CD4-positive, alpha-beta T cell treated with Interferon alpha-2 for 1 hour (primary cell): ENCODE measurements at places on chromosomes 3 and 15.

GRCh38 chr15:59917504-59918157 is 86.5 kb upstream of the FOXB1 start:
- DNase-seq, result peak; percentile 49

DNA sequence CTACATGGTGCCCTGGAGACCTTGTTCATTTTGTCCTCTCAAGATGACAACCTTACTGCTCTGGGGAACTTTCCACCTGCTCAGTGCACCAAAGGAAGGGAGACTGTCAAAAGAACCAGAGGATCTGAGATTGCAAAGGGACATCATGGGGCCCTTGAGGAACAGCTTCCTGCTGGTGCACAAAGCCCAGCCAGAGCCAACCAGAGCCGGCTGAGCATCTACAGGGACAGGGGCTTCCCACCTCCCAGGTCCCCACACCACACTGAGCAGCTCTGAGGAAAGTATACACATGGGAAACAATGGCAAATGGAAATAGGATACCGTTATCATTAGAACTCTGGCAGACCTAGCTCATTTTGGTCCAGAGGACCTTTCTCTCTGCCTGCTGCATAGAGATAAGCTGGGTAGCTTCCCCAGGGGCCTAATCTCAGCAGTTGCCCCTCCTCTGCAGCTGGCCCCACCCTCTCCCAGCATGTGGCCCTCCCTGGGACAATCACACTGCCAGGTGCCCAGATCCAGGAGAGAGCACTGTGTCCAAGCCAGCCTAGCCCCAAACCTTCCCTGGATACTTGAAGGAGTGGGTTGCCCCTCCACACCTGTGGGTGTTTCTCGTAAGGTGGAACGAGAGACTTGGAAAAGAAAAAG is 123.4 kb upstream of the PRR20G start:
- no peak for DNase-seq

DNA sequence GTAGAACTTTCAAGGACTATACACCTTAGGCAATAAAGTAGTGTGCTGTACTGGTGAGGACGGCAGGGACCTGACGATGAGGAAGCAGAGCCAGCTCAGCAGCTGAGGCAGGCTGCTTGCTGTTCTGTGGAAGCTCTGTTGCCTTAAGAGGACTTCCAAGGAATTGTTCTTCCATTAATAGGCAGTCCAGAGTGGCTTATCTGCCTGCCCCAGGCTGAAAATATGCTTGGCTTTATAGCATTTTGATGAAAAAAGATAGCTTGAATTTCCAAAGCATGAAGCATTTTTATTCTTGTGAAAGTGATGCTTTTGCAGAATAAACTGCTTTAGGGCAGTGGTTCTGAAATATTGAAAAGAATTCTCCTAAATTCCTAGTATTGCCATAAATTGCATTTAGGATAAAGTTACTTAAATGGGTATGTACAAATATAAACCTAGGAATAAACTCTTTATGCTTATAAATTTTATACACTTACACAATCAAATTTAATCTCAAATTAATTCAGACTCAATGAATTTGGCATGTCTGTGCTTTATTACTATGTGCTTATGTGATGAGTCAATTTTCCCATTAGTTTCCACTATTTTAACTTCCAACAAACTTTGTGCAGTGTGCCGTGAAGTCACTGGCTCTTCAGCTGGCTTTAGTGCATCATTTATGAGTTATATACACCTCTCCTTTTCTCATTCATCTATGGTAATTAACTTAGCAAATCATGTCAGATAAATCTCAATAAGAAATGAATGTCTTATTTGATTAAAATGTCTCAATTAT is 231.0 kb upstream of the RASGRP1 start:
- DNase-seq, result no peak

- no peak for DNase-seq
Measured at GRCh38 chr3:114207768-114208167, 28.9 kb upstream of the DRD3 start.

DNA sequence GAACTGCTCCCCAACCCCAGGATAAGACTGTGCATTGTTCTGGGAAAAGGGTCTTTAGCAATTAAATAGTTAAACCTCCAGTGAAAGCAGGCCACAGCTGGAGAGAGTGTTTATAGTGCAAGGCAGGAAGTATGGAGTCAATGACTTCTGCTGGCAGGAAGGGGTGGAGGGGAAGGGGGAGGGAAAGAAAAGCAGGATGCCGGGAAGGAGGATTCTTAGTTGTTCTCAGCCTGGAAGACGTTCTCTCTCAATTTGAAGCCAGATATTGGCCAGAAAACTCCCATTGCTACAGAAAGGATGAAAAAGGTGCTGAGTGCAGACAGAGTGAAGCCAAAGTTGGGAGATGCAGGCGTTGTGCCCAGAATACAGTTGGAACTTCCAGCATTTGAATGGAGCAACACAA is 35.7 kb upstream of the ACTL6A start:
- no peak for DNase-seq

- DNase-seq, result no peak
Measured at GRCh38 chr3:171169443-171169842, 142.9 kb upstream of the SLC2A2 start.

DNA sequence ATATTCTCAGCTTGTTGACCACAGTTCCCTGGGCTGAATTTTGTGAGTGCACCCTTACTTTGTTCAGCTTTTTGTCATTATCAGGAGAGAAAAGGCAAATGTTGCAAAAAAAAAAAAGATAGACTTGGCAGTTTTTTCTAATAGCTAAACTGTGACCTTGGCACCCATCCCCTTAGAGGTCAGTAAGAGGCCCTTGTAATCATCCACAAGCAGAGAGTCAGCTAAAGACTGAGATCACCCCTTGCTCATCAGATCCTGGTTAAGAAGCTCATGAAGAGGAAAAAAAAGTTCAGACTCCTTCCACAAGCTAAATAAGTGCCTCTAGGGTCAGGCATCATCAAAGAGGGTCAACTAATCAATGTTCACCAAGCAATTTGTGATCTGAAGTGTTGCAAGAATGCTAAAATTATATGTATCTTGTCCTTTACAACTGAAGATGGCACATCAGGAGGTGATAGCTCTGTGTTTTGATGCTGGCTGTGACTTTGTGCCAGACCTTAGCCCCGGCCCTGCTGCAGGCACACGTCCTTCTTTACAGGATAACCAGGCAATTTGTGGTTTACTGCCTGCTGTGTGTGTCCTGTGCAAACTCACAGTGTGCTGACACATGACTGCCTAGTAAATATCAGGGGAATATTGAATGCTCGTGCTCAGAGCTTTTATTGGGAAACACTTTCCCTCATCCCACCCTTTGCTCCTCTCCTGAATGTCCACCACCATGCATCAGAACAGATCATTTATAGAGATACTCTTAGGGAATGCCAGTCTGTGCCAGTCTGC is 262.9 kb downstream of the IL5RA start:
- DNase-seq, result no peak

- no peak for DNase-seq
Measured at GRCh38 chr15:63072023-63072650, 29.6 kb downstream of the TPM1 start.

- no peak for DNase-seq
Measured at GRCh38 chr3:161550491-161551195, 54.0 kb downstream of the OTOL1 start.

DNA sequence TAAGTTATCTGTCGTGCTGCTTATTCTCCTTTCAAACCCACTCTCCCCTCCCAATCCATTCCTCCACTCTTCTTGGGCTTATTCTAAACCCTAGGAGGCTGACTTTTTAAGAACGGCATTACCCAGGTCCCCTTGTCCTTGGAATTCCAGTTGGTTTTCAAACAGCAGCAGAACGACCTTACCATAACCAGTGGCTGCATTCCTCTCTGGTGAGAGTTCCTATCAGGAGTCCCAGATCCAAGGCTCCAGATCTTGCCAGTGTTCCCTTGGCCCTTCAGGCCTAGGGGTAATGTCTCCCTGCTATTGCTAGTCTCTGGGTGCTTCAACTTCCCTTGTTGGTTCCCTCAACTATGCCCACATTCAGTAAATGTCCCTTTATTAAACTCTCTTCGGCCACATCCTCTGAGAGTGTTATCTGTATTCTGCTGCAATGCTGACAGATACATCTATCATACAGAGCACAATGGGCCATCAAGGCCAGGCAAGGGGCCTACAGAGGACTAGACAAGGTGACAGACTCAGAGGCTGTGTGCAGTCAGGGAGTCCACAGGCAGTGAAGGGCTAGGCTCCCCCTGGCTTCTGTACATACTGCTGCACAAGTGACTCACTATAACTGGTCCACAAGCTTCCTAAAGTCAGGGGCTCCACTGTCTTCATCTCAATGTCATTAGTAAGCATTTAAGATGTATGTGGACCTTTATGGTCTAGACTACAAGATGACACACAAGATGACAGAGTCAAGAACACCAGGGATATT is 10.1 kb downstream of the LYSMD2 start:
- DNase-seq, result no peak

DNA sequence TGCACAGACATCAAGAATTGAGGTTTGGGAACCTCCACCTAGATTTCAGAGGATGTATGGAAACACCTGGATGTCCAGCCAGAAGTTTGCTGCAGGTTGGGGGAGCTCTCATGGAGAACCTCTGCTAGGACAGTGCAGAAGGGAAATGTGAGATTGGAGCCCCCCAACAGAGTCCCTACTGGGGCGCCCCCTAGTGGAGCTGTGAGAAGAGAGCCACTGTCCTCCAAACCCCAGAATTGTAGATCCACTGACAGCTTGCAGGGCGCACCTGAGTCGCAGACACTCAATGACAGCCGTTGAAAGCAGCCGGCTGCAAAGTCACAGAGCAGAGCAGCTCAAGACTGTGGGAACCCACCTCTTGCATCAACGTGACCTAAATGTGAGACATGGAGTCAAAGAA is 34.6 kb upstream of the EPHA6 start:
- no peak for DNase-seq

GRCh38 chr3:116048991-116049390 is 396.3 kb downstream of the LSAMP start:
- no peak for DNase-seq

DNA sequence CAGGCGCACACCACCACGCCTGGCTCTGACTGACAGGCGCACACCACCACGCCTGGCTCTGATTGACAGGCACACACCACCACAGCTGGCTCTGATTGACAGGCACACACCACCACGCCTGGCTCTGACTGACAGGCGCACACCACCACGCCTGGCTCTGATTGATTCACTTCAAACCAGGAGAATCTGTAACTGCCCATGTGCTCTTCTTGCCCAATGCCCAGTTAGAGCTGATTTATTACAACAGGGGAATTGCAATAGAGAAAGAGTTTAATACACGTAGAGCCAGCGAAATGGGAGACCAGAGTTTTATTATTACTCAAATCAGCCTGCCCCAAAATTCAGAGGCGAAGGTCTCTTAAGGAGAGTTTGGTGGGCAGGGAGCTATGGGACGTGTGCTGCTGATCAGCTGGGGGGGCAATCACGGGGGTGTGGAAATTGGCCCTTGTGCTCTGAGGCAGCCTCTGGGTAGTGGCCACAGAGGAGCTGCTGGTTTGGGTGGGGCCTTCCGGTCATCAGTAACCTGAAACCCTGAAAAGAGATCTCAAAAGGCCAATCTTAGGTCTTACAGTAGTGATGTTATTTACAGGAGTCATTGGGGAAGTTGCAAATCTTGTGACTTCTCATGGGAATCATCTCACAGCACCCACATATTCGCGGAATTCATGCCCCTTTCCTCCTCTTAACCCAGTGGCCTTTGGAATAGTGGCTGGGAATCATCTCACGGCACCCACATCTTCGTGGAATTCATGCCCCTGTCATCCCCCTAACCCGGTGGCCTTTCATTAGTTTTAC is 63.8 kb upstream of the TFRC start:
- DNase-seq, result no peak

- no peak for DNase-seq
Measured at GRCh38 chr3:23372285-23372684, 169.2 kb downstream of the UBE2E2 start.

GRCh38 chr15:43776101-43776717 is 557 bp downstream of the ELL3 start:
- peak; percentile 83 for DNase-seq

DNA sequence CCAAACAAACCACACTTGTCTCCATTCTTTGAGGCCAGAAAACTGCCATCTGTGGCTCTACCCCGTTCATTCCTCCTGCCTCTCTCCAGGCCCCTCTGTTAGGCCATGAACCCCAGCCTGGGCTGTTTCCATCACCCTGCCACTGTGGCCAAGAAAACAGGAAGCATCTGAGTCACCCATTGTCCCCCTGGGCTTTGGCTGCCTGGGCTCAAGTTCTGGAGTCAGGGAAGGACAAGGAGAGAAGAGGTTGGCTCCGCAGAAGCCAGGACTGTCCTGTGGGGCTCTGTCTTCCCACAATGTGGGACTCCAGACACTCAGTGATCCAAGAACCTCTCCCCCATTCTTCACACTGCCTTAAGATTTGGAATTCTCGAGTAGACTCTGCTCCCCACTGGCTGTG is 14.8 kb upstream of the LCTL start:
- DNase-seq, result no peak

GRCh38 chr3:50010959-50011358 is 71.0 kb downstream of the RBM6 start:
- no peak for DNase-seq

DNA sequence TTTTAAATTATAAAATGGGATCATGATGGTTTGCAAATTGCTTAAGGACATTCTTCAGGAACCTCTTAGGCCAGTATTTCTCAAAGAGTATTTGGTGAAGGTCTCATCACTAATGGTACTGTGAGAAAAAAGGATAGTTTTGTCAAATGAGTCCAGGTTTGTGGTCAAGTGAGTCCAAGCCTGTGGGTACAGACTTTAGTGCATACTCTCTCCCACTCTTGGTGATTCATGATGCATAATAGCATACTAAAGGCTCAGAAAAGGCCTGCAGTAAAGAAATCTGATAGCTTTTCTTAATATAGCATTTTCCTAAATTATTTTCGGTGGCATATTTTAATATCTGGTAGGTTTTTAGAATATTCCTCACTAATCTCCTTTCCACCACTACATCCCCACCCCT is 20.0 kb downstream of the BOC start:
- DNase-seq, result no peak

- no peak for DNase-seq
Measured at GRCh38 chr15:76894174-76894573, 11.0 kb downstream of the SCAPER start.

DNA sequence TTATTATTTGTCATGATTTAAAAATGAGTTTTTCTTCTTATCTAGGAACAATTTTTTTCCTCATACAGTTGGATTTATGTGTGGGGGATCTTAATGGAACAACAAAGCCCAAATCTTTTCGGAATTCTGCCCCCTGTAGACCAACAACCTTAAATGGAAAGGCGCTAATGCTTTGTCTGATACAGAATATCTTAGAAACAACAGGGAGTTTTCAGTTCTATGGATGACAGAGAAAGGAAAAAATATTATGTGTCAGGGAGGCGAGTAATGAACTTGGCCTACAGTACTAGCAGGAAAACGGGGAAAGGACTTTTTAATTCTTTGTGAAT is 592 bp downstream of the MOBP start:
- no peak for DNase-seq
